ENCODE measurements at places on chromosomes 4 and X.

DNA sequence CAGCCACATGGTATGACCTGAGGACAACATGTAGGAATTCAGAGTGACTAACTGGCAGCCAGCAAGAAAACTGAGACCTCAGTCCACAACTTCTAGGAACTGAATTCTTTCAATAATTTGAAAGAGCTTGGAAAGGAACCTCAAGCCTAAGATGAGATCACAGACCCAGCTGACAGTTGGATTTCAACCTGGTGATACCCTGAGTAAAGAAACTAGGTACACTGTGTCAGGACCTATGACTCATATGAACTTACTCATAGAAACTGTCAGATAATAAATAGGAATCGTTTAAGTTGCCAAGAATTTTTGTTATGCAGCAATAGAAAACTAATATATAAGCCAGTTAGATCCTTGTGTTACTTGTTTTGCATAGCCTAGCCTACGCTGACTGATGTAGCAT, 102.4 kb upstream of the DCAF12L1 start:
- DNase-seq, result no peak

DNA sequence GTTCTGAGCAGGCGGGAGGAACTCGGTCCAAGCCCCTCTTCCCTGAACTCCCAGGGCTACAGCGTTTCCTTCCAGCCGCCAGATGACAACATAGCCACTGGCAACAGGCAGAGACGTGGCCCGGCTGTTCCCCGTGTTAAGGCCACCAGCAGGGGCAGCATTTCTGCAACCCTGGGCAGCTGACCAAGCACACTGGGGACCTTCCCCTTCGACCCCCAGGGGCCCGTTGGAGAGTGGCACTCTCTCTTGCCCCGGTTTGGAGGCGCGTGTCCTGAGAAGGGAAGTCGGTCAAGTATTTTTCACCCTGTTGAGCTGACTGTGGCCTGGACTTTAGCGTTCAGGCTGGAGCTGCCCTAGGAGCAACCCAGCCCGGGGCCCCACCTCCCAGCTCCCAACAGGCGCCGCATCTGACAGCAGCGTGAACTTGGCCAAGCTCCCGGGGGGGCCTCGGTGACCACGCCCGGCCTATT, 37.6 kb downstream of the ZBTB49 start:
- no peak for DNase-seq

DNA sequence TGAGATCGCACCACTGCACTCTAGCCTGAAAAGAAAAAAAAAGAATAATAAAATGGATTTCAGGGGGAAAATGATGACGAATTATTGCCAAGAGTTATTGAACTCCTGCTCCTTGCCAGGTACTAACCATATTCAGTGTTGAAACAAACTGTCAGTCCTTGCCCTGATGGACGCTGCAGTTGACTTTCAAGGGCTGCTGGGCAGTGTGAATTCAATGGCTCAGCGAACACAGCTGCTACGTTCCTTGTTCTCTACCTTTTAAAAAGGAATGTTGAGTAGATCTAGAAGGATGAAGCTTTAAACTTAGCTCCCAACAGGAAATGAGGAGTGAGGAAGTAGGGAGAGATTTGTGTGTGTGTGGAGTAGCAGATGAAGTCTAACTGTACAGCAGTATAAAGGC, 2.7 kb downstream of the LIMCH1 start:
- no peak for DNase-seq

DNA sequence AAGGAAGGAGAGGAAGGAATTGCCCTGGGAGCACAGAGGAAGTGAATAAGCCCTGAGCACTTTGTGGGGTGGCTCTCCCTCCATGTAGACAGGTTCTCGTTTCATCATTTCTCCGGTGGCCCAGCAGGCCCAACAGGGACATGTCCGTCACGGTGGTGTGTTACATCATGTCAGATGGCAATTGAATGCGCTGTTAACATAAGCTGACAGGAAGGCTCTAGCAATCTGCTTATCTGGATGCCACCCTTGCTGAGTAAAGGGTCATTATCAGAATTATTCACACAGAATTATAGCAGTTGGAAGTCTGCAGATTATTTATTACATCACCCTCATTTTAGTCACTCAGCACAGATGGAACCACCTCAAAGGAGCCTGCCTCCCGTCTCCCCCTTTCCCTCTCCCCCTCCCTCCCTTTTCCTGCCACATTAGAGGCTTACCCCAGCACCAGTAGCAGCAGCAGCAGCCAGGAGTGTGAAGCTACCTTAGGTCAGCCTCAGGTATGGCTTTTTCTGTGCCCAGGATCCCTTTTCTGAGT, 124.3 kb upstream of the TRIM2 start:
- DNase-seq, result no peak

Measured in stimulated activated CD4-positive, alpha-beta T cell treated with anti-CD3 and anti-CD28 coated beads, Interleukin-1b, Interleukin-23, amount 100 ng/mL, for 1 hour (primary cell).